ENCODE measurements at places on chromosomes 4 and X. TPM values are rescaled to one million over a fixed set of nuclear protein-coding genes. Genes with fewer than 3 reads are reported as not detected.

SLC4A4 gene
- polyA plus RNA-seq: not detected

DNA sequence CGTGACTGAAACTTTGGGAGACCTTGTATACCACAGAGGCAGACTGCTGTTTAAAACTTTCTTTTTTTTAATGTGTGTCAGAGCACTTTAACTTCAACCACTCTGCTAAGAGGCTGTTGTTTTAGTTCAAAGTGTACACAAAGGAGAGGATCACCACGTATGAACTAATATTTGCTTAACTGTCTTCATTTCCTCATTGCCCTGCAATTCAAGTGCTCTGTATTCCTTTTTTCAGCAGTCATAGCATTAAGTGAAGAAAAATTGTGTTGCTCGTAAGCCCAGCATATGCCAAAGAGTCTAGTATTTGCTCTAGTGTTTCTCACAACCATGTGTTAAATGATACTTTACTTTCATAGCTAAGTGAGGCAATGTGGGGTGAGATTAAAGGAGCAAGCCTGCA, 63.0 kb upstream of the HHIP start:
- H3K4me1 ChIP-seq: no peaks in the 10 kb centered on the region
- H3K27me3 ChIP-seq: no peaks in the 10 kb centered on the region
- H3K36me3 ChIP-seq: no peaks in the 10 kb centered on the region

DNA sequence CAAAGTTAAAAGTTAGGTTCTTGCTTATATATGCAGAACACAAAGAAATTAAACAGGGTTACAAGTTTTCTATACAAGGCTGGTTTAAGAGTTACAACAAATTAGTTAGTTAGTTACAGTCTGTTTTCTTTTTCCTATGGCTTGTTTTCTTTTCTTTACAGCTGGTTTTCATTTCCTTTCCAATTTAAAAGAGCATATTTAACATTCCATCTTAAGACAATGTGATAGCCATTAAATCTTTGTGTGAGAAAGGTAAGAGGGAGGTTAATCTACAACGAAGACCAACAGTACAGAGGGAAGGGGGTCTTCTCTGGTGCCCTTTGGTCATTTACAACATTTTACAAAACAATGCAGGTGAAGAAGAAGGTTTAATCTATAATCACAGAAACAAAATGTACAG, 290.6 kb downstream of the ZNF674 start:
- no peak overlapping the region for H3K27ac ChIP-seq
- H3K27me3 ChIP-seq: no peaks in the 10 kb centered on the region
- no peaks in the 10 kb centered on the region for H3K36me3 ChIP-seq
- H3K4me1 ChIP-seq: no peaks in the 10 kb centered on the region
- no peak overlapping the region for H3K4me3 ChIP-seq

GRCh38 chr4:10124167-10124930, 7.8 kb upstream of the WDR1 start:
- no peak overlapping the region for H3K27ac ChIP-seq
- H3K4me3 ChIP-seq: no peak overlapping the region
- DNase-seq: no peak

All from B cell (primary cell).